Hematopoietic multipotent progenitor cell treated with erythropoietin and hydrocortisone succinate and interleukin-3 and kit ligand, for 15 days (in vitro differentiated cells): ENCODE measurements at places on chromosomes 3 and 15.
A peak's percentile ranks its signal among the peaks of the same experiment; 100 is the strongest.

GRCh38 chr3:143419611-143420010, 300.0 kb downstream of the CHST2 start:
- no peak for DNase-seq

GRCh38 chr3:191138937-191139336, 60.1 kb upstream of the OSTN start:
- no peak for DNase-seq

- no peak for DNase-seq
Observed at GRCh38 chr3:81602781-81603180, 158.7 kb downstream of the GBE1 start.

DNA sequence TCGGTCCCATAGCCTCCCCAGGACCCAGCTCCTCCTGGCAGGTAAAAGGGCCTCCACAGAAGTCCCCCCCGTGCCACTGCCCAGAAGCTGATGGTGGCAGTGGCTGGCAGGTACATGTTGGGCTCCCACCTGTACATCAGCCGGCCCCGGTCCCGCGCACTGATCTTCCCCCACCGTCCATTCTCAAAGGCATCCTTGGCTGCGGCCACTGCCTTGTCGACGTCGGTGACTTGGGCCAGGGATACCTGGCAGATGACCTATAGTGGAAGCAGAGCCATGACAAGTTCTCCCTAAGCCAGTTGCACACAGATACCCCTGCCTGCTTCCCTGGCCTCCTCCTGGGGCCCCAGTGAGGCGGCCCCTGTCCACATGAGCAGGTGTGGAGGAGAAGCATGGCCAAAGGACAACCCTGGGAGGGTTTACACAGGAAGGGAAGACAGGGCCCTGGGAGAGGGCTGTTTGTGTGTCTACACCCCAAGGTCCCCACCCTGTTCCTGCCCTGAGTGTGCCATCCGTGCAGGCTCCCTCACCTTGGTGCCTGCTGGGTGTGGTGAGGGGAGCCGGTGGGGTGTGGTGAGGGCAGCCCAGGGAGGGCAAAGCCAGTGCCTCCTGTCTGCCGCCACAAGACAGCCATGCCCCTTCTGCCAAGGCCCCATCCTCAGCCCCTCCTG, 44.8 kb downstream of the ALDH1L1 start:
- no peak for DNase-seq

GRCh38 chr3:64484289-64484992, 203.4 kb downstream of the ADAMTS9 start:
- DNase-seq = peak; percentile 53

GRCh38 chr15:99117563-99118257, 12.8 kb downstream of the SYNM start:
- DNase-seq = no peak

GRCh38 chr3:152185891-152186630, 82.7 kb upstream of the MBNL1 start:
- DNase-seq = no peak

- DNase-seq = no peak
Observed at GRCh38 chr3:10627884-10628572, 122.6 kb upstream of the ATP2B2 start.

DNA sequence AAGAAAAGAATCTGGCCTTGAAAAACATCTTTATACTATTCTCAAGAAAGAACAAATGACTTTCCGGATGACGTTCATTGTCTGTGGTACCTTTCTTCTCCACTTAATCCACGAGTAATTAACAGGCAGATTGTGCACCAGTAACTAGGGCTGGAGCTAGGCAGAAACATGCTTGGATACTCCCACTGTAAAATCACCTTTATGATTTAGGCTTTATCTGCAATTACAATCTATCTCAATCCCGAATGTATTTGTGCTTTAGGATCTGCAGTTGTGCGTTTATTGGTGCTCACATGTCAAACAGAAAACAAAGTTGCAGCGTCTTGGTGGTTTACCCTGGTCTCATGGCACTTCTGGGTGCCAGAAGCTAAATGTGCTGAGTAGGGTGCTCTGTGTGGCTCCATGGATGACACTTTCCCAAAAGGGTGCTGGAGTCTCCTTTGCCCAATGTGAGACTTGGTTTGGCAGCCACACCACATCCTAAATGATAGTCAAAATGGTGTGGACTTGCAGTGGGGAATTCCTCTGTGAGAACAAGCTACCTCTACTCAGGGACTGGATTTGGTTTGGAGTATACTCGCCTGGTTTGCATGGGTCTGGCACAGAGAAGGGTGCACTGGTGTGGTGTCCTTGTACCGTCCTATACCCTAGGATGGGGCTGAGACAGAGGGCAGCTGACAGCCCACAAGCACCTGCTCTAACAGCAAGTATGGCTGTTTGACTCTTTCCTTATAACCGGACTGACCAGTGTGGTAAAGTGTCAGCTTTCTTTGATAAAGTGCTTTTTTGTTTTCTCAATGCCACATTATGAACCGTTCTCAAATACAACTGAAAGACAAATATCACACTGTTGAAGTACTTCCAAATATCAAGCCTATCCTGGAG, 7.7 kb downstream of the SERP1 start:
- no peak for DNase-seq

GRCh38 chr3:14440531-14441239, 38.3 kb downstream of the SLC6A6 start:
- DNase-seq = no peak

- no peak for DNase-seq
Observed at GRCh38 chr15:26767169-26767670, 5.6 kb downstream of the GABRB3 start.

- no peak for DNase-seq
Observed at GRCh38 chr15:100533886-100534285, 5.1 kb upstream of the CERS3 start.

DNA sequence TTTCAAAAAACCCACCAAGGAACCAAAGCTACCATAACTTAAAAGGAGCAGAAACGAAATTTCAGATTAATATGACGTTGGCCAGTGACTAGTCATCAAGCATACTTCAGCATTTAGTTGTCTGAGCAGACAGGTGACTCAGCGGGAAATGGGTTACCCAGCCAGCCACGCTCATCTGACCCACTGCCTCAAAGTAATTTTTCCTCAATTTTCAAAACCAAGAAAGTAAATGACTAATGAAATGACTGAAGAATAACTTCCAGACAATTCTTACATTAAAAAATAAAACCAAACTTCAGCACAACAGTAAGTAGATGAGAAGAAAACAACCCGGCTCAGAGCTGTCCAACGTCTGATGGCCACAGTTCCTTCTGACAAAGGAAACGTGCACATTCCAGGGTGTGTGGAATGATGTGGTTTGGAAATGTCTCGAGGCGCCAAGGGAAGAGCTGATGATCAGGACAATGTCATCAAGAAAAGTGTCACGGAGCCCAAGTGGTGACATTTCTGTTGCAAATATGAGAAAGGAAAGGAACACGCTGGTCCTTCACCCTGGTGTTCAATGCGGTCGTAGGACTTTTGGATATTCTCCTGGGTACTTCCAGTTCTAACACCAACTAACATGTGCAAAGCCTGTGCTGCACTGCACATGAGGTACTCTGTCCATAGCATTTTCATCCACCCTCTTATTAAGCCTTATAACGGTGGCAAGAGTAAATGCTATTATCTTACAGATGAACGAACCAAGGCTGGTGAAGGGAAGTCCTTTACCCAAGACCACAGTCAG, 79.1 kb downstream of the FOXP1 start:
- DNase-seq = peak; percentile 66
